Activated naive CD8-positive, alpha-beta T cell treated with anti-CD3 and anti-CD28 coated beads, Interleukin-2, amount 50 U/mL, for 24 hours (primary cell): ENCODE measurements at places on chromosomes 4 and X.

DNA sequence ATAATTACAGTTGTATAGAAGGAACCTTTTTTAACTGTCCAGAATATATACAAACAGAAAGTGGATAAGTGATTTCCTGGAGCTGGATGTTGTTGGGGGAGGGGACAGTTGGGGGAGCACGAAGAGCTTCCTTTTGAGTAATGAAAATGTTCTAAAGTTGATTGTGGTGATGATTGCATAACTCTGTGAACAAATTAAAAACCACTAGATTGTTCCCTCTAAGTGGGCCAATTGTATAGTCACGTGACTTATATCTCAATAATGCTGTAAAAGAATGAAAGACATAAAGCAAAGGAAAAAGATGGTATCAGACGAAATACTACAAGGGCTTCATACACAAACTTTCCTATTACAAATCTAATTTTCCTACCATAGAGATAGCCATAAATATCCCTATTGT lies 2.7 kb downstream of the CT55 start:
- no peak for DNase-seq

- DNase-seq, result no peak
These were observed 189.1 kb upstream of the ADGRL3 start for GRCh38 chr4:61011051-61011450.

DNA sequence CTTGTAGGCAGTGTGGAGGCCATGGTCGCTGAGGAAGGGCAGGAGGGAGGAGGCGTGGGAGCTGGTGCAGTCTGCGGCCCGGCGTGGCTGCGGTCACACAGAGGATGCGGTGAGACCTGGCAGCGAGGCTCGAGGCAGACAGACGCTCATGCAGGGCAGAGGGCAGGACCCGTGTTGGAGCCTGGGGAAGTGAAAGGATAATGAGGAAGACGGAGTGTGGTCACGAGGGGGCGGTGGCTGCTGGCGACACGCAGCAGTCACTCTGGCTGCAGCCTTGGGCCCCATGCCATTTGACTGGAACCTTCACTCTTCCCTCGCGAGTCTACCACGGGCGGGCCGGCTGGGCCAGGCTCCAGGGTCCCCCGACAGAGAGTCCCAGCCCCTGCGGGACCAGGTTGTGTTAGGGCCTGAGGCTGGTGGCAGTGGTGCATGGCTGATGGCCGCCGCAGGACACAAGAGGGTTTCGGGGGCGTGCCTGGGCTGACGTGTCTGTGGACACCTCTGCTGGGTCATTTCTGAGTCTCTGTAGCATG lies 68.8 kb upstream of the HGFAC start:
- DNase-seq, result no peak

DNA sequence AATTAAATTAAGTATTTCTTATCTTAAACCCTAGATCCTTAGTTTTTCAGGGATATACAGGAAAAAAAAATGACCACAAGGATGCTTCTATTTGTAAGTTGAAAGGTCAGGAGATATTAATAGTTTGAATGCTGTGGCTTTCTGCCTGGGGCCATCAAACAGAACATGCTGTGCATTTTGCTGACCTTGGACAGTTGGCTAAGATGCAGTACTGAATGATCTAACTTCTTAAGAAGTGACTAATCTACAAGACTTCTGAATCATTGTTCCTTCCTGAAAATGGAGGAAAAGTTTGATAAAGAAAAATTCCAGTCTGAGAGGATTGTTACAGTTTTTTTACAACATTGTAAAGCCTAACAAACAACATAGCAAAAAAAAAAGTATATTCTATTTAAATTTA lies 237.8 kb upstream of the JADE1 start:
- DNase-seq, result no peak

DNA sequence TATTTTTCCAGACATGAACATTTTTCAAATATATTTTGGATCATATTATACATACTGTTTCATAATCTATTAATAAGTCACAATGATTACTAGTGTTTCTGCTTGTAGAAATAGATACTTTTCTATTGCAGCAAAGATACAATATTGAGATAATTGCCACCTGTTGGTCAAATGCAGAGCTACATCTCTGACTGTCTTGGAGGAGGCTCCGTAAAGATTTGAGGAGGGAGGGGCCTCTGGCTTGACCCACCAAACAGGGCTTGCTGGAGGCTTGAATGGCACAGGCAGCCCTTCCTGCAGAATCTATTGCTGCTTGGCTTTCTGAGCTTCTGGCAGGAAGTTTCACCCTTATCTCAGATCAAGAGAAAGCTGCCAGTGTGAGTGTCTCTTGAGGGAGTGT lies 99.3 kb upstream of the ARMCX2 start:
- DNase-seq, result peak; percentile 14

- peak; percentile 44 for DNase-seq
These were observed 722 bp upstream of the EFHC2 start for GRCh38 chrX:44344194-44344593.
